NT2/D1 (cell line): ENCODE measurements at places on chromosomes 4 and X.

- DNase-seq = no peak
These were observed 143.2 kb downstream of the CPE start for GRCh38 chr4:165522050-165522449.

DNA sequence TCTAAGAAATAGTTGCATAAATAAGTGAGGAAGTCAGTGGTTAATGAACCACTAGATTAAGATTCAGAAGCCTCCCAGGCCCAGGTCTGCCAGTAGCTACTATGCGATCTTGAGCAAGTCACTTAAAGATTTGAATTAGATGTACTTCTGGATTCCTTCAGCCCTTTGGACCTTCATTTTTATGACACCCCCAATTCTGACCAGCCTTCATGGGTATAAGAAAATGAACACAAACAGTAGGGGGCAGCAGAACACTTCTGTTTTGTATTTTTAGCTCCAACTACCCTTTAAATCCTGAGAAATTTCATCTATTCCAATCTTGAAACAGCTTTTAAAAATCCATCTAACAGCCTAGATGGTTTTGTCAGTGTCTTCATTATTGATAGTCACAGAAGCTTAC is 19.0 kb downstream of the TMEM47 start:
- DNase-seq = no peak

DNA sequence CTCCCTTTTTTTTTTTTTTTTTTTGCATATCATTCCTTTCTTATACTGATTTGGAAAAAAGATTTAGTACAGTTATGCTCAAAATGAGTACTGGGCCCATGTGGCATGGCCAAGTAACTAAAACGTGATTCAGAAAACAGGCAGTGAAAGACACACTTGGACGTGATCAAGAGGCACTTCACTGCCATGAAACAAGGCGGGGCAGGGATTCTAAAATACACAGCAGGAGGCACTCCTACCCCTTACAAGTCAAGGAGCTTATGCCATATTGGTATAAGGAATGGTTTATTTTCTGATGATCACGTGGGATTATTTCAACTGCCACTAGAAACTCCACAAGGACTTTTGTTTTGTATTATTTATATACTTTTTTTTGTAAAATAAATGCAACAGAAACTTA is 72.0 kb downstream of the CHST7 start:
- DNase-seq = no peak

- DNase-seq = no peak
These were observed 504.2 kb upstream of the IGFBP7 start for GRCh38 chr4:57614257-57614932.

- DNase-seq = no peak
These were observed at the start of gene MAMLD1 for GRCh38 chrX:150362599-150363481. Gene MAMLD1, plus strand, starts transcription at chrX:150363317. Its CDS starts 82,200 bp downstream, at chrX:150445517.

- no peak for DNase-seq
These were observed 153.3 kb upstream of the TENT5D start for GRCh38 chrX:80266979-80267378.

DNA sequence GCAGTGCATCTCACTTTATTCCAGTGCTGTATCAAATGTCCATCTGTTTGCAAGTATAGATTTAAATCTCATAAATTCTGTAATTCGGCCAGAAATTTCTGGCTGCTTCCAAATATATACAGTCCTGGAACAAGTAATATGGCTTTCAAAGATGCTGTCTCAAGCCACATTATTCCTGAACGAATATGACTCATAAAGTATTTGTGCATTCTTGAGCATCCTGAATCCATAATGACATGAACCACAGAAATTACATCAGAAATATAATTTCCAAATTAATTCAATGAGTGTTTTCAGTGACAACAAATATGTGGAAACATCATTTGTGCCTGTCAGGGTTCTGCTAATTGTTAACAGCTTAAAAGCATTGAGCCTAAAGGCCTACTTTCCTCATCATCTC is 140.9 kb upstream of the HPGD start:
- no peak for DNase-seq

DNA sequence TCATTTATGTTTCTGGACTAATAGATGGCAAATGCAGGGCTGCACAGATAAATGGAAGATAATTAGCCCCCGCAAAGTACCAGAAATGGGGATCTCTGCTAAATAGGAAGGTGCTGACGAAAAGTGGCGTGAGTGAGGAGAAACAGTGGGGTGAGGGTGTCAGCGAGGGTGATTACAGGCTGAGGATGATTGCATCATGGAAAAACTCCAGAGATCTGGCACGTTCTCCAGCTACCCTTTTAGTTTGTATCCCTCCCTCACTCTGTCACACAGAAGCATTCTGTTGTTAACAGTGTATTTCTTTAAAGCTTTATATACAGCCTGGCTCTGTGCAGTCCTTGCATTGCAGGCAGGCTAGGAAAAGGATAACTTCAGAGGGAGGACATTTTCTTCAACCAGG is 309.6 kb upstream of the DDX53 start:
- no peak for DNase-seq

GRCh38 chr4:108917255-108917654 is 154.4 kb upstream of the ETNPPL start:
- no peak for DNase-seq

- DNase-seq = no peak
These were observed 264.6 kb downstream of the SPRY1 start for GRCh38 chr4:123661080-123661737.

DNA sequence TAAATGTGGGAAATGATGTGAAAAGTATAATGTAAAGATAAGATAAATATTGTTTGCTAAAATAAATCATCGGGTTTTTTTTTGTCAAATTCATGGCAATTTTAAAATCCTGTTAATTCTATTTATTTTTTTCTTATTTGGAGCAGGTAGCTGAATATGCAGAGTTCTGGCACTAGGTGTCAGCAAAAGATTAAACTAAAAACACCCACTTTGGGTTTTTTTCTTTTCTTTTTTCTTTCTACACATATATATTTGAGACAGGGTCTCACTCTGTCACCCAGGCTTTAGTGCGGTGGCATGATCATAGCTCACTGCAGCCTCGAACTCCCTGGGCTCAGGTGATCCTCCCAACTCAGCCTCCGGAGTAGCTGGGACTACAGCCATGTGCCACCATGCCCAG is 6.9 kb upstream of the RAP2C start:
- no peak for DNase-seq

DNA sequence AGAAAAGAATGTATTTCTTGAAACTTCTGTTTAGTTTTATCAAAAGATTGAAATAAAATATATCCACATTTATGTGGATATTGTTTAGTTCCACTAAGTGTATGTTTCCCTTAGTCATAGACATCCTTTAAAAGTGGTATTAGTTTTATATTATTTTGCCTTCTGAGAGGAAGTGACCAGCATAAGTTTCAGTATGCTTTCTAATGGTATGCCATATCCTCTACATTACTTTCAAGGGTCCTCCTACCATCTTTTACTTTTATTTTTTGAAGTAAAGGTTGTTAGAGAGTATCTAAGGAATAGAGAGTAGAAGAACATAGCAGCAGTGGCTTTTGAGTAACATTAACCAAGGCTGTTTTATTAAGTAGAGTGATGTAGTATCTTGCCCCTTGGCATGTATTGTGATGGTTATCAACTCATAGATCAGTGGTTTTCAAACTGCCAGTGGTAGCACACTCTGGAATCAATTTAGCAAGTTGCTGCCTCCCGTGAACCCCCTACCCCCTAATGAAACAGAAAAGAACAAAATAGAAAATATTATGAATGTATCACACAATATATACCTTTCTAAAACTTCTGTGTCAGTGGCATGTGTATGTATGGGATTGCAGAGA is 44.8 kb downstream of the RBPJ start:
- DNase-seq = no peak

- no peak for DNase-seq
These were observed 72.7 kb downstream of the AFF2 start for GRCh38 chrX:148573119-148573518.

DNA sequence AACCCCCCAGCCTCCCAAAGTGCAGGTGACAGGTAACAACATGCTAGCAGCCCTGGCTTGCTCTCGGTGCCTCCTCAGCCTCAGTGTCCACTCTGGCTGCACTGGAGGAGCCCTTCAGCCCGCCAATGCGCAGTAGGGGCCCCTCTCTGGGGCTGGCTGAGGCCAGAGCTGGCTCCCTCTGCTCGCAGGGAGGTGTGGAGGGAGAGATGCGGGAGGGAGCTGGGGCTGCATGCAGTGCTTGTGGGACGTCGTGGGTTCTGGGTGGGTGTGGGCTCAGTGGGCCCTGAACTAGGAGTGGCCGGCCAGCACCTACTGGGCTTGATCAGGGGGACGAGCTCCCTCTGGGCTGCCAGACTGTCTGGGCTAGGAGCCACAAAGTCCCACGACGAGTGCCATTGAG is 14.4 kb downstream of the C4orf46 start:
- no peak for DNase-seq

DNA sequence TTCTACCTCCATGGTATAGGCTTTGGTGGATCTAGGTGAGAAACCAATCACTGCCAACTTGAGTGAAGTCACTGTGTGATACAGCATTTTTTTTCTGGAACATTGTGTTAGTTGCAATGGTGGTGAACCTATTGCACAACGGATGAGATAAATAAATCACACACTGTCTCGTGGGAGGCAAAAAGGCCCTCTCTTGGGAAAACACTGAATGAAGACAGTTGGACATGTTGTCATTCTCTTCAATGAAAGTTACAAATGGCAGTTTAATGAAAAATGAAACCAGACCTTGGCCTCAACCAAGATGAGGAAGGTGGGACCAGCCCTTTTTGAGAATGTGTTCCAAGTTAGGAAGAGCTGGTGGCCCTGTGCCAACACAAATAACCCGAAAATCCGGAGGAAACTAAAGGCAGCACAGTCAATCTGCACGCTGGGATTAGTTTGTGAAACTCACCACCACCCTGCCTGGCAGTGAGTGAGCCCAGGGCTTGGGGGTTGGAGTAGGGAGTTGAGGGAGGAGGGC is 5.4 kb upstream of the ADGRG2 start:
- no peak for DNase-seq

- DNase-seq = no peak
These were observed 7.3 kb downstream of the SEC24B start for GRCh38 chr4:109440948-109441347.

GRCh38 chr4:78707793-78708192 is 68.4 kb upstream of the BMP2K start:
- DNase-seq = no peak

- no peak for DNase-seq
These were observed 11.3 kb upstream of the RTL5 start for GRCh38 chrX:72142794-72143608.

DNA sequence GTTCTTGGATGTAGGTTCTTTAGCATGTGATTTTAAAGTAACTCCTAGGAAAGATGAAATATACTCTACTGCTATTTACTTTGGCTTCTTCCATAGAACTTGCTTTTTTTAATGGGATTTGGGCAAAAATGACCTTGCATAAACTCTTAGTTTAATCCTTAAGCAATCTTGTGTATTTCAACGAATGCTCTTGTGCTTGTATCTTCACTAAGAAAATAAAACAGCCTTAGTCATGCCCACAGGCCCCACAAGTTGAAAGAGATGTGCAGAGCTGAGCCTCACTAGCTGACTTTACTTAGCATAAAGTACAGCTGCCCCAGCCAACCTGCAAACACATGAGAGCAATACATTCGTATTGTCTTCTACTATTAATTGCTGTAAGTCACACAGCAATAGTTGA is 1609.2 kb downstream of the STIM2 start:
- DNase-seq = no peak
